ENCODE measurements at places on chromosomes 16 and 17. TPM values are rescaled to one million over a fixed set of nuclear protein-coding genes. Genes with fewer than 3 reads are reported as not detected.

SPNS3 gene
- polyA plus RNA-seq = not detected

KRTAP4-1 gene
- polyA plus RNA-seq = not detected

TP53TG3C gene
- polyA plus RNA-seq = not detected

CSF3 gene
- polyA plus RNA-seq = not detected

ARSG gene
- 9.9 TPM for polyA plus RNA-seq

EFNB3 gene
- 72.0 TPM for polyA plus RNA-seq

TPSAB1 gene
- polyA plus RNA-seq = not detected

ZNHIT3 gene
- 103 TPM for polyA plus RNA-seq

CHD9NB gene
- polyA plus RNA-seq = not detected

BAIAP3 gene
- polyA plus RNA-seq = 2.7 TPM

MT1M gene
- polyA plus RNA-seq = not detected

DOC2A gene
- 6.9 TPM for polyA plus RNA-seq

ST6GALNAC2 gene
- 0.88 TPM for polyA plus RNA-seq

MYH1 gene
- polyA plus RNA-seq = not detected

KCNH6 gene
- not detected for polyA plus RNA-seq

ASPHD1 gene
- polyA plus RNA-seq = 1.8 TPM

TNP2 gene
- not detected for polyA plus RNA-seq

PDE6G gene
- polyA plus RNA-seq = 0.85 TPM

KRTAP9-8 gene
- not detected for polyA plus RNA-seq

TEX19 gene
- polyA plus RNA-seq = not detected

KRT20 gene
- not detected for polyA plus RNA-seq

CA7 gene
- polyA plus RNA-seq = 0.46 TPM

PRR15L gene
- polyA plus RNA-seq = not detected

FOXF1 gene
- 4.4 TPM for polyA plus RNA-seq

CDRT4 gene
- 6.0 TPM for polyA plus RNA-seq

ARMC7 gene
- polyA plus RNA-seq = 6.5 TPM

C16orf96 gene
- 0.24 TPM for polyA plus RNA-seq

OTOP2 gene
- not detected for polyA plus RNA-seq

Data from cardiac muscle cell (in vitro differentiated cells and primary cell).